Right kidney (tissue), 9 donors: ENCODE measurements at places on chromosomes 12 and 14.
A peak's percentile ranks its signal among the peaks of the same experiment; 100 is the strongest.

GRCh38 chr14:105636935-105637334 is 110.6 kb downstream of the TMEM121 start:
- DNase-seq, result no peak

DNA sequence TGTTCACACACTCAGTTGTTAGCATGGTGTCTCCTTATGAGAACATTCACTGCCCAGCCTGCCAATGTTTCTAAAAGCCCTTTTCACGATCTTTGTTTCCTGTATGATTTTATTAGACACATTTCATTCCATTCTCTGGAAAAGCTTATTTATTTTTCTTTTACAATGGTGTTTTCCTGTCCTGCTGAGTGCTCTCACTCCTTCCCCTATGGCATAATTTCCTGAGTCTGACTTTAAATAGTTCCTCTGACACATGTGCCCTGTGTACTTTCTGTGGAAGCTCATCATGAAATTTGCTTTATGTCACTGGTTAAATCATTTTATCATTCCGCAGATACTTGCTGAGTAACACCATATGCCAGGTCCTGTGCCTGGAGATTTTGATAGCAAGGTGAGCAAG is 612.0 kb downstream of the FLRT2 start:
- DNase-seq, result no peak

DNA sequence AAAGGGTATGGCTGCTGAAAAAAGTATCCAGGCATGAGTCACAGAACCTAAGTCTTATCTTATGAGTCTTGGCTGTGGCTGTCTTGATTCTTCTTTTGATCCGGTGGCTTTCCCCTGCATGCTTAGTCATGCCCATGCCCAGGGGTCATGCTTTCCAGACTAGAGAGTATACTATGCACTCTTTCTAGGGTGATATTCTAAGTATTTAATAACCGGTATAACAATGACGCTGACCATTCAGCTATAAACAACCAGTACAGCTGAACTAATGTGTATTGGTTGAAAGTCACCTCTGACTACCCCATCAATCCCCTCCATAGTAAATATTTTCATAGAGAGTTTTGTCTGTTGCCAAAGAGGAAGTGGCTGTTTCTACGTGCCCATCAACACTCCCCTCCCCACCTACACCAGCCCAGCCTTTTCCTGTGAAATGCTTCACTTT is 34.7 kb upstream of the NRXN3 start:
- no peak for DNase-seq

DNA sequence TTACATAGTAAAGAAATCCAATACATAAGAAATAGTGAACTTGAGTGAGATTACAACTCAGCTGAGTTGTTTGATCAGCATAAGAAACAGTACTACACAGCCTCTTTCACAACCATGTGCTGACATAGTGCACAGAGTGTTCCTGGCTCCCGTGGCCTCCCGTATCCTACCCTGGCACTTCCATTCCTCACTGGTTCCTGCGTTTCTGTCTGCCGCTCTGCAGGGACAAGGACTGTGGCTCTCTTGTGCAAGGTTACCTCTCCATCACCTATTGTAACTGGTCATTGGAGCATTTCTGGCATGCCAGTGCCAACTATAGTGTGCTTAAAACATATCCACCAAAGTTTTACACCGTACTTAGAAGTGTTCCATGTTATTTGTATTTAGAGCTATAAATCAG is 46.3 kb upstream of the PCED1B start:
- no peak for DNase-seq

GRCh38 chr12:99392091-99392850 is 255.3 kb upstream of the GARIN6 start:
- no peak for DNase-seq

DNA sequence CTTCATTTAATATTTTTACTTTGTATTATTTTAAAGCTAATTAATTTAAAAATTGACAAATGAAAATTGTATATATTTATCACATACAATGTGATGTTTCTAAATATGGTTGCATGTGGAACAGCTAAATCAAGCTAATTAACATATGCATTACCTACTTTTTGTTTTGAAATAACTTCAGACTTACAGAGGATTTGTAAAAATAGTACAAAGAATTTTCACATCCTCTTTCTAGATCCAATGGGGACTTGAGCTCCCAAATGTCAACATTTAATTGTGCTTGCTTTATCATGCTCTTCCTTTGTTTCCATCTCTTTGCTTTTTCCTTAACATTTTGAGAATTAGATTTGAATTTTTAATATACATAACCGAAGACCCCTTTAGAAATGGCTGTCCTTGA is 6.6 kb downstream of the DCD start:
- DNase-seq, result no peak

- DNase-seq, result no peak
Measured at GRCh38 chr12:26338586-26339572, 143.5 kb downstream of the SSPN start.

DNA sequence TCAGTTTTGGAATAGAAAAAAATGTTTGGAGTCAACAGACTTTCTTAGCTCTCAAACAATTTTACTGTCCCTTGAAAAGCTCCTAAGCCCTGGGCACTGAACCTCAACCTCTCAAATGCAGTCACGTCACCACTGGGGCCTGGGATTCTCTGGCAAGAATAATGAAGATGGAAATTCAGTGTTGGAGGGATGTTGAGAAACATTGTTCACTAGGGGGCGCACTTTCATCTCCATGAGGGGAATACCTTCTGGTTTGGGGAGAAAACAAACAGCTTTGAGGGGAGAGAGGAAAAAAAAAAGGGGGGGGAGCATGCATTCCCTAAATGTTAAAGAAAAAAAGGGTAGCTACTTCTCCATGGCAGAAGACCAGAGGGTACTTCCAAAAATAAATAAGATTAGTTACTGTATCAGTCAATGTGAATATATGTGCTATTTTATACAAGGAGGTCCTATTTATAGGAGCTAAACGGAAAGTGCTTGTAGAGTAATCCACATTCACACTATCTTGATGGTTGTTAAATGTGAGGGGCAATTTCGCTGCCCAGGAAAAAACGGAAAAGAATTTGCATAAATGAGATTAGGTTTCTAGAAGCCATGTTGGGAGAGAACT is 5.8 kb upstream of the TBPL2 start:
- peak; percentile 51 for DNase-seq

- no peak for DNase-seq
Measured at GRCh38 chr14:26328791-26329190, 269.0 kb downstream of the NOVA1 start.

GRCh38 chr14:101704140-101704539 is 57.4 kb upstream of the PPP2R5C start:
- DNase-seq, result no peak

DNA sequence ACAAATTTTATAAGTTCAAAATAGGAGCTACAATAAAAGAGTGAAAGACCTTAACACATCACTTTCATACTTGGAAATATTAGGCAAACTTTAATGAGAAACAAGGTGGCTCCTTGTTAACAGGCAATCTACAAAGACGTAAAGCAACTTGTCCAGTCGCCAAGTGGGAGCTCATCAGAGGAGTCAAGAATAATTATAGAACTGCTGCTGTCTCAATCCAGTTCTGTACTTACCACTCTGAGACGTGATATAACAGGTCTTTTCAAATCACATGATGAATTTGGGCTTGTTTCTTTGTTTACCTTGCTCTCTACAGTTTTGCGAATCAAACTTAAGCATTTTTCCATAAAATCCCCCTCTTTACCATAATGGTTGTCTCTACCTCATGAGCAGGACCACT is 3.6 kb downstream of the YBX3 start:
- no peak for DNase-seq

GRCh38 chr12:3321881-3322280 is 169.1 kb upstream of the PRMT8 start:
- DNase-seq, result no peak

DNA sequence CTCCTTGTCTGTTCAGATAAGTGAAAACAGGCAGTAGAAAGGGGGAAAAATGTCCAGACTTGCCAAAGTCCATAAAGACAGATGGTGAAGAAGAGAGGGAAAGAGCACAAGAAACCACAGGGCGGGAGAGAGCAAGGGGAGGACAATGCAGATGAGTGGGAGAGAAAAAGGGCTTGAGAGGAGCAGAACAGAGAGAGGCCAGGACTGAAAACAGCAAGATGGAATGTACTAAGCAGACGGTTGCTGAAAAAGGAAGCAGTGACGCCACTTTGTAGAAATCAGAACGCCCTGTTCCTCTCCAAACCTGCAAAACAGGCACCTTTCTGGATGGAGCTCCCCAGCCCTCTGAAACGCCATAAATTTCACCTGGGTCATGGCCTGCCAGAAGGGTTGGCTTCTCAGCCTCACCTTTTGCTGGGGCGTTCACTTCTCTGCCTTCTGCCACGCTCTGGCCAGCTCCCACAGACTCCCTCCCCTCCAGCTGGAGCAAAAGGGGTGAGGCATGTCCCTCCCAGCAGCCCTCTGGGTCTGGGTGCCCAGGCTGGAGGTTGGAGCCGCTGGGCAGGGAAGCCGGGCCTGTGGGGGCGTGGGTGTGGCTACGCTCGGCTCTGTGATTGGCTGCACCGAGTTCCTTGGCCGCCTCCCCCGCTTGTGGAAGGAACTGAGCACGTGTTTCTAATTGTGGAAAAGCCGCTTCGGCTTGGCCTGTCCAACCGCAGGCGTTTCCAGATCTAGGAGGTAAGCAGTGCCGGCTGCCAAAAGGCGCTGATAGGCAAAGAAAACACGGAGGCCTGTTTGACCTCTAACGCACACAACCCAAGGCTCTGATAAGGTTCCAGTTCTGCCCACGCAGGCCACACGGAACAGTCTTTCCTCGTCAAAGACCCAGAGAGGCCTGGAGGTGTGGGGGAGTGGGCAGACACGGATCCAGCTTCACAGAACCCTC is 29.3 kb downstream of the SLC7A8 start:
- DNase-seq, result peak; percentile 50

DNA sequence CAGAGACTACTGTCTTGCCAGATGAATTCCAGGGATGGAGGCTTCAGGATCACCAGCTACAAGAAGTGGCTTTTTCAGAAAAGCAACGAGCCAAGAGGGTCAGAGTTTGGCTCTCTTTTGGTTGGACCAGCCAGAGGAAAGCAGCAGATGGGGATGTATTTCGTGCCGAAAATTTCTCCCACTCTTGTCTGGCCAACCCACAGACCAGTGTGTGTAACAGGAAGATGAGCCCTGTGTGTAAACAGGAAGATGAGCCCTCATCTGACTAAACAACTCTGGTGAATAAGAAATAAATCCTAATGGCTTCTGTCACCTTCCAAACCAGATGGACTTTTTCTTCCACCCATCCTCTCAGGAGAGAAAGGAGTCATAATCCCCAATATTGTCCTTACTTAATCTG is 13.1 kb downstream of the GPR68 start:
- DNase-seq, result no peak

DNA sequence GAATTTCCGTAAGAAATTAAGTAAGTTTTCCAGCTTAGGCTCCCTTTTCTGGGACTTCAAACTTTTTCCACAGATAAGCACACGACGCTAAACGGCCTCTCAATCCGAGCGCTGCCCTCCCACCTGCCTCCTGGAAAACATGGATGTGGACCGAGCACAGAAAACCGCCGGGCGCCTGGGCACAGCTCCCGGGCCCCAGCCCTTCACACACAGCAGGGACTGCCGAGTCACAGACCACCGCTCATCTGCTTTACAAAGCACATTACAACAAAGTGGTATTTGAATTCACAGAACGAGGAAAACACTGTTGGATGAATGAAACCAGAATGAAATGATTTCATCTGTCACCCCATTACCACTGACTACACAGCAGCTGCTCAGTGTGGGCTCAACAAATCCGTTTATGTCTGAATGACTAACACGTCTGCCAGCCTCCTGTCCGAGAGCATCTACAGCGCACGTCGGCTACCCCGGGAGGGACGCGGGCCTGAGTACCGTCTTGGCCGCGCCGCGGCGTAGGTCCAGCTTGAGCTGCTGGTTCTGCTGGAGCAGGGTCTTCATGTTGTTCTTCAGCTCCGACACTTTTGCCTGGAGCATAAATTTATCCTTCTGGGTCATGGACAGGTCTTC is 13.1 kb upstream of the ANKLE2 start:
- DNase-seq, result no peak

DNA sequence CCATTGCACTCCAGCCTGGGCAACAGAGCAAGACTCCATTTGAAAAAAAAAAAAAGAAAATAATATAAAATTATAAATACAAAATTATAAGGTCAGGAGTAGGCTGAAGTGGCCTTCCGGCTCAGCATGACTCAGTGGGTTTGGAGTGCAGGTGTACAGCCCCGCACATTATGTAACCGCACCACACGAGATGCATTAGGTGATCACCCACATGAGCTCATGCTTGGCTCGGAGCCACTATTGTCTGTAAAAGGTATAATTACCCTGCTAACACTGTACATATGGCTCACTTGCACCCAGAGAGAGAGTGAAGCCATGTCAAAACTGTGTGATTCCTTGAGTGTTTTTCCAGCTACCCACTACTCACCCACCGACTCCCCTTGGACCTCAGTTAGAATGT is 557.0 kb downstream of the SLC6A15 start:
- no peak for DNase-seq

- no peak for DNase-seq
Measured at GRCh38 chr12:132528564-132529106, 38.7 kb downstream of the FBRSL1 start.
